ENCODE measurements at places on chromosomes 13 and 19. TPM values are rescaled to one million over a fixed set of nuclear protein-coding genes. Genes with fewer than 3 reads are reported as not detected.

ZNF763 gene
- total RNA-seq, result 2.5 TPM

FBXO46 gene
- 3.1 TPM for total RNA-seq

PABPC3 gene
- total RNA-seq, result 0.17 TPM

KRTDAP gene
- not detected for total RNA-seq

ATP4B gene
- total RNA-seq, result not detected

Data from fibroblast of lung (primary cell).